ENCODE measurements at places on chromosomes 2 and 18.

- no peak for DNase-seq
Observed at GRCh38 chr2:37984176-37984575, 59.1 kb downstream of the RMDN2 start.

DNA sequence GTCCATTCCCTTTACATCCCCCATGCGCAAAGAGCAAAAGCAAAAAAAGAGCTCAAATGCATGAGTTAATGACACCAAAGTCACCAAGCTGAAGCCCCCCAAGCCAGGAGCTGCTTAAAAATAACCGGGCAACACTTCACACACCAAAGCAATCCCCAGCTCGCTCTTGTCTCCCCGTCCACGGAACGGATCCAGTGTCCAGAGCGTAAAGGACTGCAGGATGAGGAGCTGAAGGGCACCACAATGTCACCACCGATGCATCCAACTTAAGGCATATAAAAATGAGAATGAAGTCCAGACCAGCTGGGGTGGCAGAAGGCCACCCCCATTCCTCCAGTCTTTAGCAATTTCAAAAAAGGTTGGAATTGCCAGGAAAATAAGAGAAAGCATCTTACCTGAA, 8.7 kb downstream of the SMAD7 start:
- no peak for DNase-seq

DNA sequence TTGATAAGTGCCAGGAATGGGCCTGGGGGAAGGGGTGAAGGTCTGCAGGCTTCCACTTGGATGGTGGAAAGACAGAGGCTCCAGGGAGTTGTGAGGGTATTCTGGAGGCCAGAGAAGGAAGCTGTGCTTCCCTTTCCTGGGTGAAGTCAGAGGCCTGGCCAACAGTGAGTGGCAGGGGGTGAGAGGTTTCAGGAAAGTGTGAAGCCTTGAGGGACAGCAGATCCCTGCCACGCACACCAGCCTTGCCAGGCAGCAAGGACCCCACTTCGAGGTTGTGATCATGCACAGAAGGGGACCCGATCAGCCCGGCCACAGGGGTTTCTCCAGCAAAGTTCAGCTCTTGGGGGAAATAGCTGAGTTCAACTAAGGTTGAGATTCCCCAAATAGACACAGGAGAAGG, 66.5 kb downstream of the SMAD7 start:
- no peak for DNase-seq

GRCh38 chr2:159185401-159186130, 100.9 kb downstream of the WDSUB1 start:
- DNase-seq = peak; percentile 19

- no peak for DNase-seq
Observed at GRCh38 chr2:68907920-68908253, 36.7 kb upstream of the BMP10 start.

DNA sequence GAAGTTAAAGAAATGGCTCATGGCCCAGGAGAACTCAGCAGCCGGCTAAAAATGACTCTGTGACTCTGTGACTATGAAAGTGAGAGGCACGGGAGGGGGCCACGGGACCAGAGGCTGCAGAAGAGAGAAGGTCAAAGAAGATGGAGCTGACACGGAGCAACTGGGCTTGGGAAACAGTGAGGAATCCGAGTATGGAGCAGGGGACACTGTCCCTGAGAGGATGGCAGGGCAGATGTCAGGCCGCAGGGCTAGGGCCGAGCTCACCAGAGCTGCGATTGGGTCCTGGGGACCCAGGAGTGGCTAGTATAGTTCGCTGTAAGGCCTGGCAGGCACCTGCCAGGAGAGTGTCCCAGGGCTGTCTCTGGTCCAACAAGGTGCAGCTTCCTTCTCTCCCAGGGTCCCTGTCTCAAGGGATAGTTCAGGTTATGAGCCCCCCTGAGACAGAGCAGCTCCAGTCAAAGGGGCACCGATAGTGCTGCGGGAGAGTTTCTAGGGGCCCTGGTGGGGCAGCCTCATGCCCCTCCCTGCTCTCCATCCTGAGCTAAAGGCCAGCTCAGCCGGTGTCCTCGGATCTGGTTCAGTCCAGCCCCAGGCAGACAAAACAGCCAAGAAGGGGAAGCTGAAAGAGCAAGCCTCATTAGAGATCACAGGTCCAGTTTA, 42.7 kb downstream of the CIB4 start:
- DNase-seq = no peak

DNA sequence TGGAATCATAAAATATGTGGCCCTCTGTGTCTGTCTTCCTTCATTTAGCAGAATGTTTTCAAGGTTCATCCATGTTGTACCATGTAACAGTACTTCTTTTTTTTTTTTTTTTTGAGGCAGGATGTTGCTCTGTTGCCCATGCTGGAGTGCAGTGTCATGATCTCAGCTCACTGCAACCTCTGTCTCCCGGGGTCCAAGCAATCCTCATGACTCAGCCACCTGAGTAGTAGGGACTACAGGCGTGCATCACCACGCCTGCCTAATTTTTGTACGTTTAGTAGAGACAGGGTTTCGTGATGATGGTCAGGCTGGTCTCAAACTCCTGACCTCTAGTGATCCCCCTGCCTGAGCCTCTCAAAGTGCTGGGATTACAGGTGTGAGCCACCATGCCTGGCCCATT, 31.2 kb downstream of the RAB1A start:
- no peak for DNase-seq

DNA sequence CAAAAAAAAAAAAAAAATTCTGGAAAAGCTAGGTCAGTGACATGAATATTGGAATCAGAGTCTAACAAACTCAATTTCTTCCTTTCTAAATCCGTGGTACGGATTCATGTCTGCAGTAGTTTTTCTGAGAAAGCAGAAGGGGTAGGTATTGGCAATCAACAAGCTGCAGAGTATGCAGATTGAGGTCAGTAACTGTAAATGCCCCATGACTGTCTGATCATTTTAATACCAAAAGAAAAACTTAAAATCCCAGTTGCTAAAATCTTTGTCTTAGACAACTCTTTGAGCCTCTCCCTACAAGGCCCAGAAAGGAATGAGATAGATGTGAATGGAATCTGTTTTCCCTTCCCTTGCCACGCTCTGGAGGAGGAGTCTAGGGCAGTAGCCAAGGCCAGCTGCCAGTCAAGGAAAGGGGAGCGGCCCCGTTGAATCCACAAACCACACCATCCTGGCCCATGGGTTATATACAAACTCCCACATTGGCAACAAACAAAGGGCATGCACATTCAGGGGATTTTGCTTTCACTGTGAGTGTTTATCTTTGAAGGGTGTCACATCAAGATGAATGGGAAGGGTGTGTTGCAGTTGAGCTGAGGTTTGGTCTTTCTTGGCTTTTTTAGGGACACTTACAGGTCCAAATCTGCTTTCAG, 6.1 kb upstream of the CASP8 start:
- no peak for DNase-seq

- DNase-seq = peak; percentile 25
Observed at GRCh38 chr2:12718015-12718671, 1.4 kb downstream of the TRIB2 start.

DNA sequence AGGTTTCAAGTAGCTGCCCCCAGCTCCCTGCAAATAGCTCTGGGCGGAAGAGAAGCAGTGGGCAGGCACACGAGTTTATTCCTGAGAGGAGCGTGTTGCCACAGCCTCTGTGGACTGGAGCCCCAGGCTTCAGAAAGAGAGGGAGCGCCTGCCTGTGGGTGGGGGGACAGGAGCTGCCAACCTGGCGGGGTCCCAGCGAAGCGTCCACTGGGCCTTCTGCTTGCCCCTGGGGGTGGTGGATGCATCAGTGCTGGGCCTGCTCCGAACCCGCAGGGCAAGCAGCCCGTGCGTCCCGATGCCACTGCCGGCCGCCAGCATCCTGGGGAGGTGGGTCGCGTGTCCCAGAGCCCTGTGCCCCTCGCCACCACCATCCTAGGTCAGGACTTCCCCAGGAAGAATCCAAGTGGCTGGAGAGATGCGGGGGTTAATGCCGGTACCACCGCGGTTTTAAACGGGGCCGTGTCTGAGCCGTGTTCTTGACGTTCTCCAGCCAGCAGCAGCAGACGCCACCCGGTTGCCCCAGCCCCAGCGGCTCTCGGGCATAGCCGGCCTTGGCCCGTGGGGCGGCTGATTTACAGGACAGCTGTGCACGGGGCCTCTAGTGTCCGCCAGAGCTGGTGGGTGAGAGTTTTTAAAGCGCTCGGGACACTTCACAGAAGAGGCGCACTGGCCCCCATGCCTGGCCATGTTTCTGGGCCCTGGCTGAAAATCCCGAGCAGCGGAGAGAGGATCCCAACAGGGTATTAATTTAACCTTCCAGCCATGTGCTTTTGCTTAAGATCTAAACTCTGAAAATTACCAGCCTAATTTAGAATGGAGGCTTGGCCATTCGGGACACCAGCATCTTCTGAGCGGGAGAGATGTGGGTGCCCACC, 84.7 kb downstream of the NFATC1 start:
- no peak for DNase-seq

- no peak for DNase-seq
Observed at GRCh38 chr18:43060020-43060419, 55.5 kb downstream of the RIT2 start.

- DNase-seq = peak; percentile 32
Observed at GRCh38 chr2:172931256-172931894, 144.3 kb upstream of the MAP3K20 start.

- DNase-seq = peak; percentile 43
Observed at GRCh38 chr18:22169889-22170420, 566 bp downstream of the GATA6 start.

DNA sequence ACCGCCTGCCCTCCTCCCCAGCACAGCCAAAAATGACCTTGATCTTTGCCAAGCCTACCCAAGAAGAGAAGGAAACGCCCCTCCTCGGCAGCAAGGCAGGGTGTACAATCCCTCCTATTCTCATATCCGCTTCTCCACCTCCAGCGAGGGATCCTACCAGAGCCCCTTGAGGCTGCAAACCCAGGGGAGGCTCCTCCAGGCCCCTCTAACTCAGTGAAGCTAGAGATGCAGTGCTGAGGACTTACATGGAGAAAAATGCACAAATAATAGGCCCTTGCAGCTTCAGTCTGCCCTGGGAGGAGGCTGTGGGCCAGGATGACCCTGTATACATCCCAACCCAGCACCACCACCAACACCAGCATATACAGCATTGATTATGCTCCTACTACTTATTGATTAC, 46.9 kb upstream of the POMC start:
- DNase-seq = no peak

DNA sequence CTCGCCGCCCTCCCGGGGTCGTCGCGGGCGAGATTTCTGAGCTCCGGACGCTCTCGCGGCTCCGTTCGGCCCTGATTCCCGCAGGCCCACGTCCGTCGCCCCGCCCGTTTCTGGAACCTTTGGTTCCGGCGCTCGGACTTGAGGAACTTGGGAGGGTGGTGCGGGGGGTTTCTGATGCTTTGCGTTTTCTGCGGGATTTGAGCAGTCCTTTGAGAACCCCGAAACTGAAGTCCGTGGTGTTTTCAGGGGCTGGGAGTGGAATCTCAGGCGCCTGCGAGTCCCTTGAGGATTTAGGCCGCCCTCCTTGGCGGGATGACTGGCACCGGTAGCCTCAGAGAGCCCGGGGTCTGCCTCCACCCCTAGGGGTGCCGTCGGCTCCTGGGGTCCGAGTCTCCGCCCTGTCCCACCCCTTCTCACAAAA, 336 bp downstream of the THNSL2 start:
- DNase-seq = no peak

GRCh38 chr2:157919181-157919580, 43.1 kb upstream of the ACVR1 start:
- DNase-seq = no peak

GRCh38 chr2:233289648-233290047, 18.0 kb upstream of the SAG start:
- DNase-seq = no peak

GRCh38 chr2:180061085-180061484, 54.0 kb upstream of the CWC22 start:
- no peak for DNase-seq

DNA sequence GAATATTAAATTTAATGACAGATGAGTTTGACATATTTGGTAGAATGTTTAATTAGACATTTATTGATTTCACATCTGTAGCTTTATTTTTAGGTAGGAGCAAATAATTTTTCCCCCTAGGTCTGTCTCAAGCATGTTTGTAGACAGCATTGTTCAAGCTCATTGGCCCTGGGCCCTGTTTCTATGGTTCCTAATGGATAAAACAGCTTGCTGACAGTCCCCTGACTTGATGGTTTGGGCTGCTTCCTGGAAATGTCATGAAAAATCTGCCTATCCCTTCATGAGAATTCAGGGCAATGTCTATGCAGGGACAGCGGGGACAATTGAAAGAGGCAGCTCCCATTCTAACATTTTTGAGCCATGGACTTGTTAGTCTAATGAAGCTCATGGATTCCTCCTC, 14.6 kb upstream of the MEP1B start:
- DNase-seq = no peak

GRCh38 chr18:30298769-30299168, 743.8 kb downstream of the DSC3 start:
- DNase-seq = no peak

DNA sequence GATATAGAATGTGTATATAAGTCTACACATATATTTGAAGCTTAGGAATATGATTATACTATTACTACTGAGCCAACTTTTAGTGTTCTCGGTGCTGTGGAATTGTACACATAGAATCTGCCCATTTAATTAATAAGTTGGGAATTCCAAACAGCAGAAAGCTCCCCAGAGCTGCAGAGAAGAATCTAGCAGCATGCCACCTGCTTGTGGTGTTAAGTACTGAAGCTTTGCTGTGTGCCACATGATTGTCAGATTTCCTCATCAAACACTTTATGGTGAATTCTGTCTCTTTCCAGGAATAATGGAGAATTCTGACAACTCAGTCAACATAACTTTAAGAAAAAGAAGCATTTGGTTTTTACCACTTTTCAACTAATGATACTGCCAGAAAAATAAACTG, 117.8 kb downstream of the WDSUB1 start:
- no peak for DNase-seq

GRCh38 chr18:61575419-61575818, 242.2 kb downstream of the CDH20 start:
- DNase-seq = no peak

DNA sequence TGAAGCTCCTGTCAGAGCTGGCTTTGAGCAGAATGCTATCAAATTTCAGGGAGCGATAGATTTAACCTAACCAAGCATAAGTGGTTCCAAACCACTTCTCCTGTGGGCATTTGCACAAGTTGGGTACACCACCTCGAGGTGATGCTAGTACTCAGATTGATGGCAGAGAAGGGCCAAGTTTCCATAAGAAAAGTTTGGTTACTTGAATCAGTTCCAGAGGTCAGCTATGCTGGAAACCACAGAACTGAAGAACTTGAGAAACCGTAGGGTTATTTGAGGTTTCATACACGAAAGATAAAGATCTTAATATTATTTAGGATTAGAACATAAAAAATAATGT, 238.2 kb upstream of the SOX11 start:
- no peak for DNase-seq

Data from RWPE1 (cell line).